NCI-H2171 (cell line): ENCODE measurements at places on chromosomes 7 and 10.

DNA sequence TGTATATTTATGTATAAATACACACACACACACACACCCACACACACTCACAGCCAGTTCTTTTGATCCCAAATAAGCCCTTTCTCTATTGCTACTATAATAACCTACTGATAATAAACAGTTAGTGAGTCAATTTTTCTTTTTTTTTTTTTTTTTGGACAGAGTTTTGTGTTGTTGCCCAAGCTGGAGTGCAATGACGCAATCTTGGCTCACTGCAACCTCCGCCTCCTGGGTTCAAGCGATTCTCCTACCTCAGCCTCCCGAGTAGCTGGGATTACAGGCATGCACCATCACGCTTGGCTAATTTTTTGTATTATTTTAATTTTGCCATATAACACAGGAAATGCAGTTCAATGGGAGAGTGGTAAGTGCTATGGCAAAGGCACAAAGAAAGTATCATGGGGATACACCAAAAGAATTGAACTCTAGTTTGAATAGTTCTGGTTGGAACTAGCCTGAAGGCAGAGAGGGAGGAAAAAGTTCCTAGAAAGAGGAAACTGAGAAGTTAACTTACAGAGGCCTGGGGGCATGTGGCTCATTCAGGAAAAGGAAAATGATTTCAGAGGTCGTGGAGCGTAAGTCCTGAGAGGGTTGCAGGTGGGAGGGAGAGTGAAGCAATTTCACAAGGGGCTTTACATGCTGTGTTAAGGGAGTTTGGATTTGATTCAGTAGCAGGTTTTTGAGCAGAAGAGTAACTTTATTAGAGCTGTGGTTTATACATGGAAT lies 44.4 kb upstream of the JCAD start:
- no peak for DNase-seq

DNA sequence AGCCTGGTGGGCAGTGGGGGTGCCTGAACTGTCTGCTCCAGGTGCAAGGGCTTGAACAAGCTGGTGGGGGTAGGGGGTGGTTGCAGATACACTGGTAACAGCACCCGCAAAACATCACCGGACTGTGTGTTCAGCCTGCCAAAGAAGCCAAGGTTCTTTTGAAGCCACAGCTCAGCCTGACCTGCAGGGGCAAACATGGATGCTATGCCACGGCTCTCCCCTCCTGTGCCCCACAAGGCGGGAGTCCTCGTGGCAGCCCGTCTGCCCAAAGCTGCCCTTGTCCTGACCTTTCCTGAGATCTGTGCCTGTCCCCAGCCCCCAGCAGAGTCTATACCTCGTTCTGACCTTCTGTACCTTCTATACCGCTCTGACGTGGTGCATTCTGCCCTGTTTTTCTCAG lies 285.7 kb downstream of the GLRX3 start:
- DNase-seq = no peak

- no peak for DNase-seq
Observed at GRCh38 chr7:48537561-48537960, 366.3 kb downstream of the ABCA13 start.

DNA sequence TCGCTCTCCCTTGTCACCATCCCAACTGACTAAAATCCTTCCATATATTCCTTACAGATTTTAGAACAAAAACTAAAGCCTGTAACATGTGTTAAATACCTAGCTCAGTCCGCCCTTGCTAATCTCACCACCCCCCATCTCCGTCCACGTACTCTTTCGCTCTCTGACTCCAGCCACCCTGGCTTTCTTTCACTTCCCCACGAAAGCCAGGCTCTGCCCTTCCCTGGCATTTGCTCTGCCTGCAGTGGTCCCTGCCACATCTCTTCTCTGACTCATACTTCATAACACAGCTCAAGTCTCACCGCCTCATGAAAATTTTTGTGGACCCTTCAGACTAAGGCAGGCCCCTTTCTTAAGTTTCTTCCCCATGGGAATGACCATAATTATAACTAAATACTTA lies 11.7 kb upstream of the GPAM start:
- DNase-seq = no peak
